ENCODE measurements at places on chromosomes 4 and X.

DNA sequence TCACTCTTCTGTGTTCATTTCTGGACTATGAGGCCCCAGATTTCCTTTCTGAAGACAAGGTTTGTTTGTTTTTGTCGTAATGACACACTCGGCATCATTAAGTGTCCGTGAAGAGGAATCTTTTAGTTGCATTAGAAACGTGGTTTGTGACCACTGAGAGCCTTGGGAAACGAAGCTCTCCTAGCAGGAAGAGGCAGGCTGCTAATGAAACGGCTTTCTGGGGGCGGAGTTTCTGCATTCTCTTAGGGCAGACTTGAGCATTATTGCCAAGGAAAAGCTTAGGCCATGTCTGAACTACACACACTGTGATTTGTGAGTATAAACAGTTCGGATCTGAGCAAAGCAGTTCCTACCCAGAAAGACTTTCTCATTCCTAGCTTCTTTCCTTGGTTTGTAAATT lies 64.0 kb downstream of the SOX3 start:
- DNase-seq = no peak

- no peak for DNase-seq
These were observed 82.5 kb downstream of the TIGD2 start for GRCh38 chr4:89193843-89194242.

DNA sequence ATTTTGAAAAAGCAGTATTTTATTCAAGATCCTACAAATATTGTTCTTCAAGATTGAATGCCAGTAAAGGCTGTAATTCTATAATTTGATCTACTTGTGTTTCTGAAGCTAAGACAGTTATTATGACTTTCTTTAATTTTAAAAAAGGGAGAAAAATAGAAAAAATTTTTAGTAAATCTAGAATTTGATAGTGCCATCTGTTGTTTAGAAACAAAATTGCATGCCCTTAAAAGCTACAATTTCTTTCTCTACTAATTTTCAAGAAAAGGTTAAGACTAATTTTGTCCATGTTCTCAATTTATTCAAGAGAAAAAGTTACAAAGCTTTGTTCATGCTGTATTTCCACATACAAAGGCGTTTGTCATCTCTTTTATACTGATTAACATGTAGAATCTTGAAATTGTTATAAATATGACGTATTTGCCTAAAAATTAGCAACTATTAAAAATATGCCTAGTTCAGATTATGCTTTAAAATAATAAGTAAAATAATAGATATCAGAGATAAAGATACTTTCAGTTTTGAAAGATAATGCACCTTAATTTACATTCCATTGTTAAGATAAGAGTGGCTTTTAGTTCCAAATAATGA lies 25.6 kb upstream of the MMRN1 start:
- peak; percentile 43 for DNase-seq

DNA sequence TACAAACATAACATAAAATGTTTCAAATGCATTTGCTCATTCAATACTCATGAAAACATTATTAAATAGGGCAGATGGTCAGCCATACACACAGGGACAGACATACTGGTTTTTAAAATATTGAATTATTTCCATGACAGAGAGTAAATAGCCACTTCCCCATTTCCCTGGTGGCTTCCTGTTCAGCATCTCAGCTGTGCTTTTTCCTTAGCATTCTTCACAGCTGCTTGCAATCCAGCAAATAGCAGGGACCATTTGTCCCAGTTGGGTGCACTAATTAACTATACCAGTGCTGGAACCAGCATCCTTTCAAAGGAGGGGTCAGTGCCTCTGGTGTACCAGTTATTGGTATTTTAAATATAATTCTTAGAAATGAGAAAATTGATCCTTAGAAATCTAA lies 964.7 kb downstream of the RAB28 start:
- DNase-seq = no peak

DNA sequence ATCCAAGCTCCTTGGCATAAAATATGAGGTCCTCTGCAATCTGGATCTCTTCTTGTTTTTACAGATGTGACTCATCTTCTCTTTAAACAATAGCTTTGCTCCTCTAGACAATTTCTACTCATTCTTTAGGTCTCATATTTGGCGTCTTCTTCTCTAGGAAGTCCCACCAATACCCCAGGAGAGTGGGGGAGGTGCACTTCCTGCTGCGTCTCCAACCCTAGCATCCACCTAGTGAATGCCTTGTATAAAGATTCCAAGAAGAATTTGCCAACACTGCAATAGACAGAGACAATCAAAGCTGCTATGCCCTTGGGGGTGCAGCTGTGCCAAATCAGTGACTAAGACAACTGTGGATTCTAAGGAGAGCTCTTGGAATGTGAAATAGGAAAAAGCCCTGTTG lies 45.7 kb upstream of the SLC10A7 start:
- DNase-seq = no peak

- no peak for DNase-seq
These were observed 2.1 kb downstream of the TET2 start for GRCh38 chr4:105148776-105149175.

- DNase-seq = no peak
These were observed 68.3 kb downstream of the SLIT2 start for GRCh38 chr4:20319825-20320612.

GRCh38 chr4:112112590-112113170 lies 32.6 kb upstream of the FAM241A start:
- DNase-seq = no peak

DNA sequence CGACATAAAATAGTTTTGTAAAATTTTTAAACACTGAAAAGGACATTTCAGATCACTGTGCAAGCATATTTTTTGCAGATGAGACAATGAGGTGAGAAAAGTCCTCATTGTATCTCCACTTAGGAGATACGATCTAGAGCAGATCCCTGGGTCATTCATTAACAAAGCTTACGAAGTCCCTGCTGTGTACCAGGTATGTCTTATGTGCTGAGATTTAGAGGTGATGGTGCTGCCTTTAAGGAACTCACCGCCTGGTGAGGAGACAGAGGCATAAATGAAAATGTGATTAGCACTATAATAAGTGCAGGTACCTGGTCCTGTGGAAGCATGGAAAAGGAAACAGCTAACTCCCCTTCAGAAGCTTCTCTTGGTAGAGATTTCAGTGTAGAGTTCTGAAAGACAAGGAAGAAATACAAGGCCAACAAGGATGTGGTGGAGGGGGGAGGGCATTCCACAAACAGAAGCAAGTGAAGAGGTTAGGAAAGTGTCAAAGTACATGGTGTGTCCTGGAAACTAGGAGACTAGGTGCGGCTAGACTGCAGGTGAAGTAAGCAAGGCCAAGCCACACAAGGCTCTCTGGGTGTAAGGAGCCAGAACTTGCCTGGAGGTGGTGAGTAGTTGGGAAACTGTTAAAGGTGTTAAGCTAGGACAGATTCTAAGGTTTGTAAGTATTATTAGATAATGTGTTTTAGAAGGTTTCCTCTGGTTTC lies 1.5 kb upstream of the NDNF start:
- no peak for DNase-seq

Measured in hematopoietic multipotent progenitor cell treated with erythropoietin and hydrocortisone succinate and interleukin-3 and kit ligand, for 17 days (in vitro differentiated cells).